ENCODE measurements at places on chromosomes 2 and 18.

GRCh38 chr2:144449028-144449406 is 70.9 kb downstream of the ZEB2 start:
- no peak for DNase-seq

GRCh38 chr18:71242981-71243380 is 954.1 kb downstream of the SOCS6 start:
- DNase-seq, result no peak

GRCh38 chr2:223720367-223720766 is 117.0 kb downstream of the AP1S3 start:
- DNase-seq, result no peak

- DNase-seq, result no peak
Observed at GRCh38 chr2:16031058-16031847, 90.9 kb downstream of the MYCN start.

DNA sequence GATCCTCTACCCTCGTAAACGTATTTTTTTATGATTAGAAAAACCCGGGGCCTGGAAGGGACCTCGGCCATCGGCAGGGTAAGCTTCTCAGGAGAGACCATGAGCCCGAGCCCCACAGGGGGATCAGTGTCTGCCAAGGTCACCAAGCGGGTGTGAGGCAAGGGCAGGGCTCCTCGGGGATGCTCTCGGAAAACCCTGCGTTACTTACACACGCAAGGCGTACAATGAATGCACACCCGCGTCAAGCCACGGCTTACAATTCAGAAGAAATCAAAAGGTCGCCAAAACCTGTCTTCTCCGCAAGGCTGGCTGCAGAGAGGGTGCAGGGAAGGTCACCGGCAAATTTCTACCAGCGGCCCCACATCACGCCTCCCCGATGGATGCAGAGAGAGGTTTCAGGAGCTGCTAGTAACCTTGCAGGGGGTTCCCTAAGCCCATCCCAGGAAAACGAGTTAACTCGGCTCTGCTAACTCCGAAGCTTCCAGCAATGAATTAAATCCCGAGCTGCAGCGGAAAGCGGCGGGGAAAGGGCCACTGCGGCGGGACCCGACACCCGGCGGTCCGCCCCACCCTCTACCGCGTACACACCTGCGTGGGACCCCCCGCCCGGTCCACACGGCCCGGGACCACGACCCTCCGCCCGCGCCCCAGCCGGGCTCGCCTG is 638 bp downstream of the ST3GAL5 start:
- no peak for DNase-seq

GRCh38 chr2:53202063-53202462 is 565.5 kb upstream of the CHAC2 start:
- peak; percentile 45 for DNase-seq

DNA sequence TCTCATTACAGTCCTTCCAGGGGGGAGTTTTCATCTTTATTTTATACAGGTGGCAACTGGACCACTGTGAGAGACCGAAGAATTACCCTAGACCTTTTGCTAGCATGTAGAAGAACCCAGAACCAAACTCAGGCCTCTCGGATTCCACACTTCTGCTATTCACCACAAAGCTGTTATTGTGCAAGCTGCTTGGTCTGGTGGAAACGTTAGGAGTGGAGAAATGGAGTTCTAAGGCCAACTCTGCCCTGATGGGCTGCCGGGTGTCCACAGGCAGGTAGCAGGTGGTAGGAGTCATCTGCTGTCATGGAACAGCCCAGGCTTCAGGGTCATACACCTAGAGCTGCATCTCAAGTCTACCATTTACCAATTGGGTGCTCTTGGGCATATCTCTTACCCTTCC is 218.8 kb downstream of the BCL11A start:
- DNase-seq, result no peak

- no peak for DNase-seq
Observed at GRCh38 chr2:135586148-135586547, 54.9 kb downstream of the R3HDM1 start.

GRCh38 chr2:226667736-226668135 is 131.9 kb downstream of the IRS1 start:
- DNase-seq, result no peak

DNA sequence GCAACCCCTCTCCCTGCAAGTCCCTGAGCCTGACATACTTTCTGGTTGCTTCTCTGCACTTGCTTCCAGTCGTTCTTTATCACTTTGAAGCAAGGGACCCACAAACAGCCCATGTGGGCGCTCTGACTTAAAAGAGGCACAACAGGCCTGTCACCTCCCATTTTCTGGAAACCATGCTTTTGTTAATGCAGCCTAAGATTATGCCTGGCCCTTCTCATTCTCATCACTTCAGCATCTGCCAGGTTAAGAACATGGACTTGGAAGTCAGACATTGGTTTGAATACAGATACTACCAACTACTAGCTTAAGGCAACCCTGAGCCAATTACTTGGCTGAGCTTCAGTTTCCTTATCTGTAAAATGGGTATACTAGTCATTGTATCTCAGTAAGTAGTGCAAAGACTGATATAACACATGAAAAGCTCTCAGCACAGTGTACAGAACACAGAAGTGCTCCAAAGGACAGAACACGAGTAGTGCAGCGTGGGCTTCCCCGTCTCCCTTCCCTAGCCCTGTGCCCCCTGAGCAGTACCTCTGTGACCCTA is 141.4 kb downstream of the TNS1 start:
- DNase-seq, result no peak

DNA sequence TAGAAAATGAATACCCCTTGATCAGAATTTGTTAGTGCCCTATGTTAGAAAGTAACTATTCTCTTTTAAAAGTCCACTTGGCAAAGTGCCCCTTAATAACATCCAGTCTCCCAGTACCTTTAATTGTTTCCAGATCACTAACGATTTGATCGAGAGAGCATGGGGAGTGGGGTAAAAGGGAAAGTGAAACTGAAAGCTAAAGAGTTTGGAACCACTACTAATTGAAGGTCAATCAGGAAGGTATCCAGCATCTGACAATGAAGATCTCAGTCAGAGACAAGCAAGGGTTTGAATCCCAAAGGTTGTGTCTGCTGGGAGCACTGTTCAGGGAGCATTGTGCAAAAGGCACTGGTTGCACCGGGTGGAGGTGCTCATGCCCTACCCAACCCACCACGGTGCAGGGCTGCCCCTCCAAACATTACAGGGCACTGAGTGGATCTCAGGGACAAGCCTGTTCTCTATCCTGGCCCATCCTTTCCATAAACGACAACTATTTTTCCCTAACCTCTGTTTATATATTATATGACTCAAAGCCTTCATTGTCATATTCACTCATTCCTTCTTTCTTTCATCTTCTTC is 14.6 kb upstream of the RIT2 start:
- DNase-seq, result no peak

DNA sequence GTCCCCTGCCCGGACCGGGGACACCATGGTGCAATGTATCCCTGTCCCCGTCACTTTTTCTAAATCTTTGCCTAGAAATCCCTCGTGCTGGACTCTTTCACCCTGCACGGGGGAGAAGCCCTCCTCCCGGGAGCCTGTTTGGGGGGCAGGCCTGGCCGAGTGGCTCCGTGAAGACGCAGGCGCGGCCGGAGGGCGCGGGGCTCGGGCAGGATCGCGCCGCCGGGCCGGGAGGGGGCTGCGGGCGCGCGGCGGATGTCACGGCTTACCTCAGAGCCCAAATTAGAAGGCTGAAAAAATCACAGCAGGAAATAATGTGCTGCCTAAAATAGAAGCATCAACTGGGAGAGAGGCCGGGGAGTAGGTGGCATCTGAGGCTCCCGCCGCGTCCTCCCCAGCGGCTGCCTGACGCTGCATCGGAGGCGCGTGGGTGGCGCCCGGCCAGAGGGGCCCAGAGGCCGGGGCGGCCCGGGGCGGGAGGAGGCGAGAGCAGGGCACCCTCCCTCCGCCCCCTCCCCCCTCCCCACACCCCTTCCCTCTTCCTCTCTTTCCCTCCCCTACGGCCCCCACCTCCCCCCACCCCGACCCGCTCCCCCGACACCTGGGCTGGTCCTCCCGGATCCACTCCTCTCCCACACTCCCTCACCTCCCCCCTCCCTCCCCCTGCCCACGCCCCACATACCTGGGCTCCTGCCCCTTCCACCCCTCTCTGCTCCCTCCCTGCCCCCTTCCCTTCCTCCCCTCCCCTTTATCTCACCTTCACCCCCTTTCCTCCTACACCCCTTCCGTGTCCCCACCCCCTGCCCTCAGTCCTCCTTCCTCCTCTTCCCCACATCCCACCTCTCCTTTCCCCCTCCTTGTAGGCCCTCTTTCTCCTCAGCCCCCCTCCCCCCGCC is 51.9 kb downstream of the SLC4A1AP start:
- no peak for DNase-seq

DNA sequence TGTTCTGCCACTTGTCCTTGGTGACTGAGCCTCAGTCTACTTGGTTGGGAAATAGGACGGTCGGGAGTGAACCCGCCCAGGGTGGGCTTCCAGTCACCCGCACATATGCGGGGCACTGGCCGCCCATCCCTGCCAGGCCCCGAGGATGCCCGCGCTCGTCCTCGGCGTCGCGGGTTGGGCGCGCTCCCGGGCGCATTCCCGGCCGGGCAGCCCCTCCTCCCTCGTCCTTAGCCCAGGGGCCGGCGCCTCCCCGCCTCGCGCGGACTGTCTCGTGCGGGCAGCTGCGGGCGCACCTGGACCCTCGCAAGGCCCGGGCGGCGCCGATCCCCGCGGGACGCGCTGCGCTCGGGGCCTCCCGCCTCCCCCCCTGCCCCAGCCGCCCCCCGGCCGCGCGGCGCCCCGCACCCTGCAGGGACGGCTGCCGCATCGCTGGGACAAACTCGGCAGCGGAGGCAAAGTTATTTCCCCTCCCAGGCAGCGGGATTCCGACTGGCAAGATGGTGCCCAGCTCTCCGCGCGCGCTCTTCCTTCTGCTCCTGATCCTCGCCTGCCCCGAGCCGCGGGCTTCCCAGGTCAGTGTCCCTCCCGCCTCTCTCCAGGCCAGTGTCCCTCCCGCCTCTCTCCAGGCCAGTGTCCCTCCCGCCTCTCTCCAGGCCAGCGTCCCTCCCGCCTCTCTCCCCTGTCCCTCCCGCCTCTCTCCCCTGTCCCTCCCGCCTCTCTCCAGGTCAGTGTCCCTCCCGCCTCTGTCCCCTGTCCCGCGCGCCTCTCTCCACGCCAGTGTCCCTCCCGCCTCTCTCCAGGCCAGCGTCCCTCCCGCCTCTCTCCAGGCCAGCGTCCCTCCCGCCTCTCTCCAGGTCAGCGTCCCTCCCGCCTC is at the start of gene FBLN7:
TSS of gene FBLN7 (plus strand) at position 227 of the 874 bp plus-strand sequence. CDS start at position 498, 271 bp downstream.
- DNase-seq, result peak; percentile 30

GRCh38 chr2:174839662-174840061 is 75.4 kb upstream of the CHRNA1 start:
- no peak for DNase-seq

GRCh38 chr2:148817210-148817708 is 57.8 kb upstream of the KIF5C start:
- no peak for DNase-seq

DNA sequence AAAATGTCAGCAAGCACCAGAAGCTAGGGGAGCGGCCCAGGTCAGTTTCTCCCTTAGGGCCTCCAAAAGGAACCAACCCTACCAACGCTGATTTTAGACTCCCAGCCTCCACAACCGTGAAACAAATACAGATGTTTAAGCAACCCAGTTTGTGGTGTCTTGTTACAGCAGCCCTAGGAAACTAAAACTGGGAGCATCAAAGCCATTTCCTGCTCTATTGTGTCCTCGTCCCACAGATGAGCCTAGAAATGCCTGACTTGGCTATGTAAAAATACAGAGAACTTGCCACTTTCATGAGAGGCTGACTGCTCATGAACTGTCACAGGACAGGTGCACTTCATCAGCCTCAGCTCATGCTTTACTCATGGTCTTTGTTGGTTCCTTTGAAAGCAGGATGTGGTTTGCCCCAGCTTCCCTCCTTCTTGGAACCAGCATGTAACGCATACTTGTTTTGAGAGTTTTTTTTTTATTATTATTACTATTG is 97.6 kb upstream of the SLC39A10 start:
- DNase-seq, result peak; percentile 54

- no peak for DNase-seq
Observed at GRCh38 chr18:39604836-39605235, 2039.2 kb upstream of the CELF4 start.

DNA sequence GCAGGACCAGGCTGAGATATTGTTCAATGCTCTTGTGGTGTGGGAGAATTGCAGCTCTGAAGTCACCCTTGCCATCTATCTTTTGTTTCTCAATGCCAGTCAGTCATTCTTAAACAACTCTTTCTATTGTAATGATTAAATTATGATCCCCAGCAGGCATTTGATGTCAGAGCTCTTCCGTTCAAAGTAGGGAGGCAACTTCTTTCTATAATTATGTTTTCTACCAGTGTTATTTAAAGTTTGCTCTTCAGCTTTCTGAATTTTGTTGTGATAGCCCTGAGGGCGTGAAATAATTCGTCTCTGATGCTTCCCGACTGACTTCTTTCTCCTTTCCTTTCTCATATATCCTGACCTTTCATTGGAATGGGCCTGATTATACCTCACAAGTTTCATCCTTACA is 161.4 kb upstream of the KLHL14 start:
- no peak for DNase-seq

- DNase-seq, result no peak
Observed at GRCh38 chr2:241358470-241358869, 2.4 kb downstream of the FARP2 start.

GRCh38 chr2:109128616-109129355 is at the start of gene SH3RF3:
Gene SH3RF3, plus strand, starts transcription at chr2:109129205.
- peak; percentile 32 for DNase-seq

- DNase-seq, result no peak
Observed at GRCh38 chr18:70499218-70499691, 210.4 kb downstream of the SOCS6 start.

- DNase-seq, result no peak
Observed at GRCh38 chr2:219692521-219692920, 65.1 kb downstream of the SLC4A3 start.

DNA sequence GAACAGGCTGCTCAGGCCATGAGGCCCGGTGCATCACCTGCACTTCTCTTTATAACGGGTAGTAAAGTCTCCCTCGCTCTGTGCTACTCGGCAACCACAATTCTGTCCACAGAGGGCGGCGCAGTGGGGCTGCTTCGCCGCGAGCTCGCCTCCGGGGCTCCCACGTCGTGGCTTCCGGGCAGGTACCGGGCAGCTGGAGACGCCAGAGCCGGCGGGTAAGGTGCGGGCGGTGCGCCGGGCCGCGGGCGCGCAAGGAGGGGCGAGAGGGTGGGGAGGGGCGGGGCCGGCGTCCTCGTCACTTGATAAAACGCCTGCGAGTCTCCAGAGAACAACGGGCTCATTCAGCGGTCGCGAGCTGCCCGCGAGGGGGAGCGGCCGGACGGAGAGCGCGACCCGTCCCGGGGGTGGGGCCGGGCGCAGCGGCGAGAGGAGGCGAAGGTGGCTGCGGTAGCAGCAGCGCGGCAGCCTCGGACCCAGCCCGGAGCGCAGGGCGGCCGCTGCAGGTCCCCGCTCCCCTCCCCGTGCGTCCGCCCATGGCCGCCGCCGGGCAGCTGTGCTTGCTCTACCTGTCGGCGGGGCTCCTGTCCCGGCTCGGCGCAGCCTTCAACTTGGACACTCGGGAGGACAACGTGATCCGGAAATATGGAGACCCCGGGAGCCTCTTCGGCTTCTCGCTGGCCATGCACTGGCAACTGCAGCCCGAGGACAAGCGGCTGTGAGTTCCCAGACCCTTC is at the start of gene ITGA6:
TSS of gene ITGA6 (plus strand) at position 331 of the 734 bp plus-strand sequence.
- DNase-seq, result peak; percentile 67

GRCh38 chr2:156625360-156626170 is 189.4 kb downstream of the GPD2 start:
- DNase-seq, result no peak
